Glomerular endothelial cell (primary cell): ENCODE measurements at places on chromosomes 3 and 15.

DNA sequence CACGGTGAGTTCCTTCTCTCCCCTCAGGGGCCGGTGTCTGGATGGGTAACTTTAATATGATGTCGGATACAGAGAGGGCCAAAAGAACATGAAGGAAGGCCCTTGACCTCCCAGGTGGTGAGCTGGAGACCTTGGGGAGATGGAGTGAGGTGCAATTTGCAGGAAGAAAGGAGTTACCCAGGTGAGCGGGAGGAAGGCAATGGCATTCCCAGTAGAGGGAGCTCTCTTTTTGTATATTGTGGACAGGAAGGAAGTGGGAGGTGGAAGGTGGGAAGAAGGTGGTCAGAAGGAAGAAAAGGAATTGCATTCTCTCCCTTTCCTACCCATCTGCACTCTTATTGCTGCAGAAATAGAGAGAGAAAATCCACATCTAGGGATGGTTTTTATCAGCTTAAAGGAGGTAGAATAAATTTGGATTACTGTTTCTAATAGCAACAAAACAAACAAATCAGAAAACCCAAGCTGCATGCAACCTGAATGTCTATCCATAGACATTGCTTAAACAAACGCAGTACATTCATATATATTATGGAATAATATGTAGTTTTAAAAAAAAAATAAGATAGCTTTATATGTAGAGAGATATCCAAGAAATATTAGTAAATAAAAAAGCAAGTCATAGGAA, 169.0 kb upstream of the TSC22D2 start:
- DNase-seq: no peak

DNA sequence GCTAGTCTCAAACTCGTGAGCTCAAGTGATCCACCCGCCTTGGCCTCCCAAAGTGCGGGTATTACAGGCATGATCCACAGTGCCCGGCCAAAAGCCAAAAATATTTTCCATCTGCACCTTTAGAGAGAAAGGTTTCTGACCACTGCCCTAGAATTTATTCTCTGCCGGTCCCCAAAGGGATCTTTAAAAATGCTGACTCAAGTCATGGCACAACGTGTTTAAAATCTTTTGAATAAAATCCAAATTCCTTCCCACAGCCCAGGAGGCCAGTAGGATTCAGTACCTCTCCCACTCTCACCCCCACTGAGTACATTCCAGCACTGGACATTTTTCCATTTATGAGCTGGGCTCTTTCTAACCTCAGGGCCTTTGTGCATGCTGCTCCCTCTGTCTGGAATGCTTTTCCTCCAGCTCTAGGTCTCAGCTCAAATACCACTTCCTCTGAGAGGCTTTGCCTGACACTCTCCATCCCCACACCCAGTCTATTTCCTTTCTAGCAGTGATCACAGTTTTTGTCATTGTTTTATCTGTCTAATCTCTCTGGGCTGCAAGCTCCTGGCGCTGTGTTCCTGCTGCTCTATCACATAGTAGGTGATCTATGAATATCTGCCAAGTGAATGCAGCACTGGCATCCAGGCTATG, 502.9 kb downstream of the SHQ1 start:
- no peak for DNase-seq

DNA sequence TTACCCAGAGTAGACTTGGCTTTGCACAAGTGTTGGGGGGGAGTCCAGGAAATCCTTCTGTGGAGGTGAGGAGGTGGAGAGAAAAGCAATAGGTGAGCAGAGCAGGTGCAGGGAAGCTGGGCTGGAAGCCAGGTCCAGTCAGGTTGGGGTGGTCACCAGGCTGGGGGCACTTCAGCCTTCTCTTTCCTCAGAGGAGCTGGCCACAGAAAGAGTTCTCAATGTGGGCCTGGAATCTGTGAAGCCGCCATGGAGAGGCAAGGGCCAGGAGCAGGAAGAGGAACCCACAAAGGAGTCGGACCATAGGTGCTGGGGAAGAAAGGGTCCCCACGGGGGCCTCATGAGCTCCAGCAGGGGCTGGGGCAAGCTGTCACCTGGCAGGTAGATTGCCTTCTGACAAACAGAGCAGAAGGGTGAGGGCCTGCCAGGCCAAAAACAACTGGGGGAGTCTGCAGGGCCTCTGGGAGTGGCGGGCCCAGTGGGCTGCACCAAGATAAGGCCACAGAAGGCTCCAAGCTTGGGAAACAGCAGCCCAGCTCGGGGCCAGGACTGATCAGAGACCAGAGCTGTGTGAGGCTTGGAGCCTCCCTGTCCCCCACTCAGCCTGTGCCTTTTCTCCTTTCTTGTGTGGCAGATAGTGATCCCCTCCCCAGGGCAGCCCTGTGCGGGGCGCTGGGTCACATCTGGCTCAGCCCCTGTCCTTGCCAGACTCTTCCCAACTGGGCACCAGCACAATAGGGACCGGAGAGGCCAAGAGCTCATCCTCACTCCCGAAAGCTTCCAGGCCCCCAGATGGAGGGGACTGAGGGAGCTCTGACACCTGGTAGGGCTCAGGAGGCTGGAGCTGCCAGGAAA, 53.0 kb upstream of the FGD5 start:
- DNase-seq: no peak

- DNase-seq: no peak
These were observed 714 bp downstream of the ECT2 start for GRCh38 chr3:172751175-172751704.

DNA sequence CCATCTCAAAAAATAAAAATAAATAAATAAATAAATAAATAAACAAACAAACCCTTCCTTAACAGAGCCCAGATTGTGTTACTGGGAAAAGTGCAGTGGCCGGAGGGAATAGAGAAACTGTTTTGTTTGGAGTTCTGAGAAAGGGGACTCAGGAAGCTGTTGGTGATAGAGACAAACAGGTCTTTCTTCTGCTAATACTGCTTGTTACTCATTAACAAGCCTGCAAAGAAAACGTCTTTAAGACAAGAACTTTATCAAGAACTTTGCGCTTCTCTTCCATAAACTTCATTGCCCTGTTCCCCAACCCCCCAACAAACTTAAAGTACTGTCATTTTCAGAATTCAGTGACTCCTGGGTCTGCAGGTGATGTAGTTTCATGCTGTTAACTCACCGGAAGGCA, 68.8 kb upstream of the GSK3B start:
- DNase-seq: no peak

DNA sequence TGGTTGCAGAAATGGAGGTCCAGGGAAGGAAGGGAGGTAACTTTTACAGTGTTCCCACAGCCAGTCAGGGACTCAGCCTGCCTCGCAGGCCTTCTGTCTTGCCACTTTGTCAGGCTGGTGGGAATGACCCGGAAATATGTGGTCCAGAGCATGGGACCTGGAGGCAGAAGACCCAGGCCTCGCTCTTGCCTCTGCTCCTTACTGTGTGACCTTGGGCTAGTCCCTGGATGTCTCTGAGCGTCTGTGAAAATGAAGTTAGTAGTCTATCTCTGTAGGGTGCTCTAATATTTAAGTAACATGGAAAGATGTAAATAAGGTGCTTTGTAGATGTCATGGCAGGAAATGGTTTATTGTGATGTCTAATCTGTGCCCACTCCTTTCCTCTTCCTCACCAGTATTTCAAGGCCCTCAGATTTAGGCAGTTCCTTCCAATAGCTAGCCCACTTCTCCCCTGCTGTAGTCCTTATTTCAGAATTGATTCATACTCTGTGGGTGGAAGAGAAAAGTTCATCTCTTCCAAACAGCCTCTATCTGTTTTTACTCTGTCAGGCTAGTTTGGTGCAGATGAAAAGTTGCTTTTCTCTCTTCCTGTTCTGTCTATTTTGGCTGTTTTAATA, 9.1 kb downstream of the CORO2B start:
- DNase-seq: no peak

GRCh38 chr3:171654809-171655208, 155.5 kb downstream of the PLD1 start:
- DNase-seq: no peak

DNA sequence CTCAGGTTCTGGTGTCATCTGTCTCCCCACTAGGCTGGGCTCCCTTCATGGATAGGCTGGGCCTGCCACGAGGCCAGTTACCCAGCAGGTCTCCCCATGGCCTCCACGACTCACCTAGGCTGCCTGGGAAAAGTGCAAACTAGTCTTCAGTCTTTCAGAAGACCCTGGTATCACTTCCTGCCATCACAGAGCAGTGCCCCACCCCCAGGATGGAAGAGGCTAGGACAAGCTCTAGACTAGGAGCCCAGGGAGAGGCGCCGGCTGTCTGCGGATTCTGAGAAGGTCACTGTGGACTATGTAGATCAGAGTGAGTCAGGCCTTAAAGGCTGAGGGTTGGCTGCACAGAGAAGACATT, 63.7 kb downstream of the CORO2B start:
- no peak for DNase-seq
